ENCODE measurements at places on chromosomes 13 and 19.

DNA sequence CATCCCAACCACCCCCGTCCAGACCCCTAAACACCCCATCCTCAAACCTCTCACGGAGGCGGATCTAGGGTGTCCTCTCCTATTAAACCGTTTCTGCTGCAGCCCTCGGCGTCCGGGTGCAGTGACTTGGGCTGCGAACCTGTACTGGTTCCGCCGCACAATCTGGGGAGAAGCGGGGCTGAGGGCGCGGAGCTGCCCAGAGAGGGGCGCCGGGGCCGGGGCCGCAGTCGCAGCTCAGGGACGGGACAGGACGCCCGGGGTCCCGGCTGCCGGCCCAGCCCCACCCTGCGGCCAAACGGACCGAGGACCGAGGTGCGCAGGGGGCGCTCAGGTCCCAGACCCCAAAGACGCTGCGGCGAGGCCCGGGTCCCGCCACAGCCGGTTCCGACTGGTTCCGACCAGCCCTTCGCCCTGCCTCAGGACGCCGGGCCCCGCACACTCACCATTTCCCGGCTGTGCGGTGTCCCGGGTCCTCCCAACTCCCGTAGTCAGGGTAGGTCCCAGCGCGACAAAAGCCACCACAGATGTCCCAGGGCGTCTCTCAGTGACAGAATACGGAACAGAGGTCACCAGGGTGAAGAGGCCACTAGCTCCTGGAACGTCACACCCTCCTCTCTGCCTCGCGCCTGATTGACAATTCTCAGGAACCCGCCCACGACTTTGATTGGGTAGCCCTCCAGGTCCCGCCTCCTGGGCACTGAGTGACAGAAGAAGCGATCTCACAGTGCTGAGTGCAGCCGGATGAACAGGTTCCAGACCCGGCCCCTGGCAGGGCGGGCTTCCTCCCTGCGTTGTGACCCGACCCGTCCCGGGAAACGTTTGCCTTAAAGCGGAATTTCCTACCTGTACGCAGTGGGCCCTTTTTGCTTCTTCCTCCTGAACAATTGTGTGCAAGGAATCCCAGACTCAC is at the start of gene ZNF44:
Gene ZNF44, minus strand, starts transcription at position 635 of the 910 bp plus-strand sequence. Its CDS starts 189 bp downstream, at position 446.
- DNase-seq, result peak; percentile 98

DNA sequence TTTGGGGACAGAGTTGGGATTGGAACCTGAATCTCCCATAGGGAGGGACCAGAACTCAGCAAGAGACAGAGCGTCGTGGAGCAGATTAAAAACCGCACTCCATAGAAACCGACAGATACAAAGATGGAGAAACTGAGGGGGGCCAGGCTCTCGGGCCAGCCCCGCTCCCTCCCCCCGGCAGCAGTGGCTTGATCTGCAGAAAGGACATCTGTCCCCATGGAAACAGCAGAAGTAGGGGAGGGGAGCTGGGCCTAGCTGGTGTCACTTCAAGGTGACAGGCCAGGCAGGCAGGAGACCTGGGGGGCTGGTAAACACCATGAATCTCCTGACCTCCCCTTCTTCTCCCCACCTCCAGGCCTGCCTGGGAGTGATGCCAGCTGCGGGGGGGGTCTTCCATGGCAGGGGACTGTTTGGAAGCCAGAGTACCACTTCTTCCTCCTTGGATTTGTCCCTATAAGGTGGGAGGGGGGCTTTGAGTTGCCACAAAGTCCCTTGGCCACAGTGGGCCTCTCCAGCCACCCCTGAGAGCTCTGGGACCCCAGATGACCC is 10.9 kb downstream of the TMIGD2 start:
- no peak for DNase-seq

DNA sequence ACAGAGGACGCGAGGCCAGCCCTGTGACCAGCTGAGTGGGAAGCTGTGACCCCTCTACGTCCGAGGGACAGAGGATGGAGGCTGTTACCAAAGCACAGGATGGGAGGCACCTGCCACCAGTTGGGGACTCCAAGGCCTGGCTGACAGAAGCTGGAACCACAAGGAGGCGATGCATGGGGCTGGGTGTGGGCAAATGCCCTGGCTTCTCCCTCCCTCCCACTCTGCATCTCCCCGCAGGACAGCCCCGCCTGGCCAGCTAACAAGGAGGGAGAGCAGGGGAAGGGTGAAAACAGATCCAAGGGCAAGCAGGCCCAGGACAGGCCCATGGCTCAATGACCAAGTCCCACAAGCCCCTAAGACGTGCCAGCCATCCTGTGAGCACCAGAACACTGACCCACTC is 28.6 kb downstream of the AKT2 start:
- DNase-seq, result no peak

GRCh38 chr13:99617474-99618255 is 116.4 kb downstream of the TM9SF2 start:
- DNase-seq, result no peak

- no peak for DNase-seq
These were observed 24.2 kb downstream of the CEBPG start for GRCh38 chr19:33397536-33398360.

- DNase-seq, result no peak
These were observed 7.3 kb downstream of the LILRA4 start for GRCh38 chr19:54331626-54332025.

DNA sequence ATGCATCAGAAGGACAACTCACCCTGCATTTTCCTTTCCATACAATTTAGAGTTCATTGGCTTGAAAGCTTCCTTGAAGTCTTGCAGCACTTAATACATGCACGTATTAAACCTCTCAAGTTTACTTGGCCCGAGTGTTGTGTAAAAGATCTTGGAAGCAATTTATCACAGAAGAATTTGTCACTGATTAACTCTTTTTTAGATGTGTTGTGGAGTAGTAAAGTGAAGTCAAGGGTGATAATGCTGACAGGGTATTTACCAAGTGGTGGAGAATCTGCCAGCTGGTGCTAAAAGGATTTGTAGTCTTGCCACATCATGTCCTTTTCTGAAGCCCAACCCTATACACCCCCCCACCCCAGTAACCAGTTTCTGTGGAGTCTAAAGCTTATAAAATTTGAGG is 421.0 kb upstream of the MIR17HG start:
- DNase-seq, result no peak

DNA sequence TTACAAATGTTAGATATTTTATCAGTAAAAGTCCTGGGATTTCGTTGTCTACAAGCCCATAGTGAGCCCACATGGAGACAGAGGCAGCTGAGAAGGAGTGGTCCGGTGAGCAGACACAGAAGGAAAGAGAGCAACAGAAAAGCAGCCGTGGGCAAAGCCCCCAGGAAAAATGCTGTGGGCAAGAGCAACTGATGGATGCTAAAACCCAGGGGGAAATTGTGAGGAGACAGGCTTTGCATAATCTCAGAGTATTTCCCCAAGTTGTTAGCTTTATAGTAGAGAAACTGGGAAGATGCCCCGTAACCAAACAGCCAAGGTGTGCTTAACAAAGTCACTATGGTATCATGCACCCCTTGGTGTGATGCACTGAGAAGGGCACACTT is 35.1 kb downstream of the GJA3 start:
- no peak for DNase-seq

GRCh38 chr13:96104516-96104915 is 14.6 kb downstream of the HS6ST3 start:
- DNase-seq, result no peak

DNA sequence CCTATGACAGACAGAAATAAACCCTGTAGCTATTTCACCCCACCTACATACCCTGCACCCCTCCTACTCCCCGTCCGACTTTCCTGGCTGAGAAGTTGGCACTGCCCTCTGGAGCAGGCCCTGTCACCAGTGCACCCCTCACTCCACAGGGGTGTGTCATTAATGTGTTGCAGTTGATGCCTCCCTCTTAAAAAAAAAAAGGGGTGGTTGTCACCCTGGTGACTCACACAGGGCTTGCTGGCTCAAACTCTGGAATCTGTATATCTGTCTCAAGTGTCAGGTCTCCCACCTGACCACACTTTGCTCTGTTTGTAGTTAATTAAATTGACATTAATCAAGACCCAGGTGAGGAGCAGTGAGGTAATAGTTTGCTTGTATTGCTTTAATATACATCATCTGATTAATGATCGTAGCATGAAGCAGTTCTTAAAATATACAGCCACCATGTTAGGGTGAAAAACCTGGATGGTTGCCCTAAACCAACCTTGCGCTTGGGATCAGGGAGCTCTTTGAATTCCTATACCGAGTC is 2.0 kb upstream of the GATAD2A start:
- DNase-seq, result no peak

GRCh38 chr13:99347335-99347878 is 40.2 kb upstream of the GPR183 start:
- DNase-seq, result no peak

- DNase-seq, result no peak
These were observed 13.6 kb downstream of the EPN1 start for GRCh38 chr19:55688422-55689218.

DNA sequence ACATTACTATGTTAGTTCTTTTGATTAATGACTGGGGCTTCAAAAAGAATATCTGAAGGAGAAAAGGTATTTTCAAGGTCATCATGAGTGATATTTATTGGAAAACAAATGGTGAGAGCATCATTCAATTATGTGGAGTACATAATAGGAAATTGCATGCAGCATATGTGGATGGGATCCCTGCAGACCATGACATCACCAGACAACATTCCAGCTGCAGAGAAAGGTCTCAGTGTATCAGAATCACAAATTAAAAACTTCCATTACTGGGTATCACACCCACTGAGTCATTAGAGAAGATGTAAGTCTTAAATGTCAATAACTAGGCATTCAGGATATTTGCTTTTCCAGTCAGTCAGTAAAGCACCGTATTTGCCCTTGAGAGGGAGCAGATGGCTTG is 574.4 kb upstream of the SLC10A2 start:
- DNase-seq, result no peak

DNA sequence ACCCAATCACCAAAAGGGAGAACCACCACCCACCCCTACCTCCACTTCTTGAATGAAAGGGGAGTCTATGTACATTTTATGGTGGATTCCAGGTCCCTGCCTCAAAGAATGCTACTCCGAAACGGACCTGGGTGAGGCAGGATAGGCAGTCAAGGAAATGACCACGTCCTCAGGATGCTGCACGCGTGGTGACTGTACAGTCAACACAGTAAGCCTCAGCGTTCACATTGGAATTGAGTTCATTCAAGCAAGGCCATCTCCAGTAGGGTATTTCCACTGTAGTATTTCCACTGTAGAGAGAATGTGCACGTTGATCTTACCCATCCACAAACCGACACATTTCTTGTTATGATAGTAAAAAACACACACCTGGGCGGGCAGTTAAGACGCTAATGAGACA is 16.9 kb downstream of the ZSCAN5C start:
- no peak for DNase-seq

GRCh38 chr13:99332456-99332855 is 25.3 kb upstream of the GPR183 start:
- no peak for DNase-seq

GRCh38 chr19:18225702-18226468 is at the start of gene PDE4C:
PDE4C (minus strand) TSS chr19:18226438; CDS start chr19:18226415, 23 bp downstream.
- no peak for DNase-seq

GRCh38 chr13:98492335-98493041 is 84.4 kb downstream of the STK24 start:
- DNase-seq, result no peak

- DNase-seq, result no peak
These were observed 50.5 kb upstream of the UBE2L5 start for GRCh38 chr13:30371649-30372265.

- no peak for DNase-seq
These were observed 35.4 kb downstream of the DNAJC15 start for GRCh38 chr13:43058831-43059230.

DNA sequence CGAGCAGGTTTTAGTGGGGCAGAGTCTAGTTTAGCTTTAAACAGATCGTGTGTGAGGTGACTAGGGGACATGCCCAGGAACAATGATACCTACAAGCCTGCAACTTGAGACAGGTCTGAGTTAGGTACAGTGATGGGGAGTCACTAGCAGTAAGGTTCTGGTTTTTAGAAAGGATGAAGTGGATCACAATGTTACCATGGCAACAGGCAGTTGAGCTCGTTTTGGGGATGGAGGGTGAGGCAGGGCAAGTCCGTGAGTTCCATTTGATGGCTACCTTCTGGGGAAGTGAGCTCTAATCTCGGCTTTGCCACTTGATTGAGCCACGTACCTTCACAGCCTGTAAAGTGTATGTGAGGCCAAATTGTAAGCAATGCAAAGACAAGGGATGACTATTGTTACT is 76.0 kb upstream of the GTF3A start:
- no peak for DNase-seq

DNA sequence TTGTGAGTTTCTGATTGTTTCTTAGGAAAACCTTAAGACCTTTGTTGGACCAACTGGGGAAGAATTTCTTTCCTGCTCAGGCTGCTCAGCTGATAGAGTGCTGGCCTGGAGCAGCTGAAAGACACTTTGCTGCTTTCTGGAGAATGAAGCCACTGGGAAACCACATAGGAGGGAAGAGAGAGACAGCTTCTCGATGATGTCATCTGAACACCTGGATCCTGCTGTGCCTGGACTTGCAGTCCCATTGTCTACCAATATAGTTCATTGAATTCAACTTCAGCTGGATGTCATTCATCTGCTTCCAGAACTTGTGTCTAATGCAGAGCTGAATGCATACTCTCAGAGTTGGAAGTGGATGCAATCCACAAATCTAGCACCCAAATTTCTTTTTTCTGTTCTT is 34.3 kb upstream of the TSHZ3 start:
- no peak for DNase-seq

DNA sequence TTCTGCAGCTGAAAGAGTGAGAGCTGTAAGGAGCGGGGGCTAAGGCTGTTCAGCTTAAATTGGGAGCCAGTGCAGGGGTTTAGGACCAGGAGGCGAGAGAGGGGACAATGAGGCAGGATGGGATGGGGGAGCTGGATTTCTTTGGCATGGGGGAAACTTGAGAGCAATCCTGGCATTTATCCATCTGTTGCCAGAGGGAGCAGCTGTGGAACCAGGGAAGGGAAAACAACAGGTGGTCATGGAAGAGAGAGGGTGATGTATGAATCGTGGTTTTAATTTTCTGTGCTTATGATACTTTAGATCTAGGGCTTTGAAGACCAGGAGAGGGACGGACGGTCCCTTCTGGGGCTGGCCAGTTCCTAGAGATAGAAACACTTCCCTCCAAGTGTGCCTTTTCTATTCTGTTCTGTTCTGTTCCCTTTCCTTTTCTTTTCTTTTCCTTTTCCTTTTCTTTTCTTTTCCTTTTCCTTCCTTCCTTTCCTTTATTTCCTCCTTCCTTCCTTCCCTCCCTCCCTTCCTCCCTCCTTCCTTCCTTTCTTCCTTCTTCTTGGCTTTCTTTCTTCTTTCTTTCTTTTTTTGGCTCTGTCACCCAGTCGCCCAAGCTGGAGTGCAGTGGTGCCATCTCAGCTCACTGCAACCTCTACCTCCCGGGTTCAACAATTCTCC is 16.0 kb upstream of the CCL25 start:
- no peak for DNase-seq

DNA sequence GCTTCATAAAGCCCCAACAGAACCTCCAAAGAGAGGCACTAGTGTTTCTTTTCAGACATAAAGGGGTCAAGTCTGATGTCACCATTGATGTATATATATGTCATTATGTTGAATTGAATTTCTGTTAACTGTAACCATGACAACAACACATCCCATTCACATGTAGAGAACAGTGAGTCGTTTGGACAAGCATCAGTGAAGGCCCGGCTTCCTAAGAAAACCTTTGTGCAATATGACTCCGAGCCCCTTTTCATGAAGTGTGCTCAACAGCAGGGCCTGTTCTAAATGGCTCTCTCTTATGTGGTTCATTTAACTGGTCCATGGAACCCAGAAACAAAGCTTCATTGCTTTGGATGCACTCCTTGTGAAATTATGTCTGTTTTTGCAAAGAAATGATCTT is 67.2 kb upstream of the UBL3 start:
- no peak for DNase-seq

- DNase-seq, result no peak
These were observed 21.5 kb upstream of the EMP3 start for GRCh38 chr19:48303866-48304265.

- DNase-seq, result no peak
These were observed 68.8 kb downstream of the ARHGEF7 start for GRCh38 chr13:111183959-111184358.
